ENCODE measurements at places on chromosomes 6 and 20.

- DNase-seq = no peak
These were observed 47.2 kb downstream of the SLC9A8 start for GRCh38 chr20:49859807-49860206.

DNA sequence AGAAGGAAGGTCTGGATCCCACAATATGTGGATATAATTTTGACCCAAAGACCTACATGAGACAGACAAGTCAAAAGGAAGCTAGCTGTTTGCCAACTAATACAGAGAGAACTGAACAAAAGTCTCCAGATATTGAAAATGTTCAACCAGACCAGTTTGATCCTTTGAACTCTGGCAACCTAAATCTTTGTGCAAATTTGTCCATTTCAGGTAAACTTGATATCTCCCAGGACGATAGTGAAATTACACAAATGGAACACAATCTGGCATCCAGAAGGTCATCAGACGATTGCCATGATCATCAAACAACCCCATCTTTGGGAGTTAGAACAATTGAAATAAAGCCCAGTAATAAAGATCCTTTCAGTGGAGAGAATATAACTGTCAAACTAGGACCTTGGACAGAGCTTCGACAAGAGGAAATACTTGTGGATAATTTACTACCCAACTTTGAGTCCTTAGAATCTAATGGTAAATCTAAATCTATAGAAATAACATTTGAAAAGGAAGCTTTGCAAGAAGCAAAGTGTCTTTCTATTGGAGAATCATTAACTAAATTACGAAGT lies 41.9 kb upstream of the SDHAF4 start:
- DNase-seq = no peak

- no peak for DNase-seq
These were observed 145.1 kb upstream of the FKBP1C start for GRCh38 chr6:63066055-63066704.

GRCh38 chr6:22716721-22717120 lies 147.4 kb downstream of the HDGFL1 start:
- no peak for DNase-seq

DNA sequence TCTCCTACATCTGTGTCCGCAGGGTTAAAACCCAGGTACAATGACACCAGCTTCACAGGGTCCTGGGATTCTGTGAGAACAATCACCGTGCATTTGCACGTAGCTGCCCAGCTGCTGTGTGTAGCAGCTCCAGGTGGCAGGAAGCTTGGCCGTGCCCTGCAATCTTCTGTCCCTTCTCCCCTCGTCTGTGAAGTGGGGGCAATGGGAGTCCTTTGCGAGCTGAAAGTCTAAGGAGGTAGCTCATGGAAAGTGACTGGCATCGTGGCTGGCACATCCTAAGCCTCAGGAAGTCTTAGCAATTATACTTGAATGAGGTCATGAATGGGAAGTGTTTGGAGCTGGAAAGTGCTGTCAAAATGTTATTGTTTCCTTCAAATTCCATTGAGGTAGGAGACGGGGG lies 137.1 kb downstream of the SMOC2 start:
- no peak for DNase-seq

DNA sequence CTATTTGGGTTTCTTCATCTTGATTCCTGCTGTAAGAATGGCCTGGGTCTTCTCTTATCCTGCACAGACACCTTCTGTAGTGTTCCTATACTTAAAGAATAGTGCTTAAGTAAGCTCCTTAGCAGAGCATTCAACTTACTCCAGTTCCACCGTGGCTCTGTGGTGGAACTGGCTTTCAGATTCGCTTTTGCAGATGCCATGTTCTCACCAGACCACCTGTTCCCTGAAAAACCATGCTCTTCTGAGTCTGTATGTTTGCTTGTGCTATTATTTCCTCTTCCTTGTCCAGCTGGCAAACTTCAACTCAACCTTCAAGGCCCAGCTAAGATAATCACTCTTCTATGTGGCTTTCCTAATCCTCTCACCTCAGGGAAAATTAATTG lies 4.9 kb downstream of the ELMO2 start:
- no peak for DNase-seq

- no peak for DNase-seq
These were observed 4.1 kb downstream of the ADAM33 start for GRCh38 chr20:3677733-3678132.

DNA sequence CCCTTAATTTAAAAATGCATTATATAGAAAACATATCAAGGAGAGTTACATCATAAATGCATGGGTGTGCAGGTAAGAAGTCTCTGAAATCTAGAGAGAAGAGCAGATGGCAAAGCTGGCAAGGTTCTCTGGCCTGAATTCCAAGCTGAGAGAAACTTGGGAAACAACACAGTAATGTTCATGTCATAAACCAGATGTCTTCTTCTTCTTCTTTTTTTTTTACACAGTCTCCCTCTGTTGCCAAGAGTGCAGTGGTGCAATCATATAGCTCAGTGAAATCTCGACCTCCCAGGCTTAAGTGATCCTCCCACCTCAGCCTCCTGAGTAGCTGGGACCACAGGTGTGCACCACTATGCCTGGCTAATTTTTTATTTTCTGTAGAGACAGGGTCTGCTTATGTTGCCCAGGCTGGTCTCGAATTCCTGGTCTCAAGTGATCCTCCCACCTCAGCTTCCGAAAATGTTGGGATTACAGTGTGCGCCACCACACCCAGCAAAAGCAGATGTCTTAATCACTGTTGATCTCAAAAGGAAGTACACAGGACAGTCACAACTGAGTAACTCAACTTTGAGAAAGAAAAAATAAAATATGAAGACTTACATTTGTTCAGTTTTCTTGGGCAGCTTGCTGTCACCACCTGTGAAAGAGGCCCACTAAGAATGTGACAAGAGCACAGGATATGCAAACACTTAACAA lies 77.3 kb downstream of the DNAAF9 start:
- no peak for DNase-seq

DNA sequence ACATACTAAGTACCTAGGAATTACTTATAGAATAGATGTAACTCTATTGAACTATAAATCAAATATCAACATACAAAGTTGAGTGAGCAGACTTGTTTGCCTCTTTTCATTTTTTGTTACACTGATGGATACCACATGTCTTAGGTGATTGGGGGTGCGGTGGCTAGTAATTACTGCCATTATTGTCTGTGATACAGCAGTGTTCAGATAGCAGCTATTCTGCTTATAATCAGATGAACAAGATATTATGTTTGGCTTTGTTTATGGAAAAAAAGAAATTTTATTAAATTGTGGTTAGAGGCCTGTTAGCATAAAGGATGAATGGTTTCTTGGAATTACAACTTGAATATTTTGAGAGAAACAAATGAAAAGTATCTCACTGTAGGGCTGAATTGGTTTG lies 55.9 kb downstream of the KCNQ5 start:
- DNase-seq = no peak

GRCh38 chr6:18022398-18023231 lies 35.2 kb upstream of the KIF13A start:
- no peak for DNase-seq

- DNase-seq = no peak
These were observed 305.6 kb downstream of the THBS2 start for GRCh38 chr6:168948002-168948401.

GRCh38 chr6:98640366-98640765 lies 194.0 kb upstream of the POU3F2 start:
- DNase-seq = no peak

DNA sequence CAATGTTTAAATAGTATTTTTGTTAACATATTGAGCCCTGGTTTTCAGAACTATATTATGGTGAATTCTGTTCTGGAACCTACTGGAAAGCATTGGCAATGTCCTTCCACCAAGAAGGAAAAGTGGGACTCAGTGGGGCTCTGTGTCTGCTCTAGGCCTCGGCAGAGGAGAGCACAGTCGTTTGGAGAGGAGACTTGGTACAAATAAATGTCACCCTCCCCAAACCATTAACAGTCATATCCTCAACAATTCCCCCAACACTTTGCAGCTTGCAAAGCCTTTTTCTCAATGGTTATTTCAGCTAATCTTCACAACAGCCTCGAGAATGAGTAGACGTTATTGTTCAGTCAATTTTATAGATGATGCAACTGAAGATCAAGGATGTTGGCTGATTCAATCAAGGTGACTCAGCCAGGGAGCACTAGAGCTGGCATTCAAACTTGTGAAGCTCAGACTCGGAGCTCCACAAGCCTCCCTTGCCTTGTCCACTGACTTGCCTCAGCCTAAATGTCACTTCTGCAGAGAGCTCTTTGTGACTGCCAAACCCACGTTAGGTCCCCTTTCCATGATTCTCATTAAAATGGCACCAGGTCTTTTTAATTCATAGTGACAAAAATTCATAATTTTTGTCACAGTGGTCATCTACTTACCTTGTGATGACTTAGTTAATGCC lies 60.6 kb downstream of the TOX2 start:
- DNase-seq = no peak

GRCh38 chr20:33154252-33154651 lies 13.7 kb upstream of the BPIFA2 start:
- DNase-seq = no peak

DNA sequence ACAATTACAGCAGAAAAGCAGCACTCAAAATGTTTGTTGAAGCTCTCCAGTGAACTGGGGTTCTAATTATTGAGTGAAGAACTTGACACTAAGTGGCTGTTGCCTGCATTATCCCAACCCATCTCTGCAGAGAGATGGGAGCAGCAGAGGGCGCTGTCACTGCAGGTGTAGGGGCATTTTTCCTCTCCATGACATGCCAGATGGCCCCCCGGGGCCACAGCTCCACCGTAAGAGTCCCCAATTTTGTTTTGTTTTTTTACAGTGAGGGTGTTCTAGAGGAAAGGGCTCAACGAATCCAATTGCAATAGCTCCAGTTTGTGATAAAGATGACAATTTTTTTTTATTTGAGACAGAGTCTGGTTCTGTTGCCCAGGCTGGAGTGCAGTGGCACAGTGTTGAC lies 1.9 kb upstream of the FUCA2 start:
- DNase-seq = no peak

GRCh38 chr20:23823621-23824324 lies 2.8 kb downstream of the CST2 start:
- DNase-seq = no peak

DNA sequence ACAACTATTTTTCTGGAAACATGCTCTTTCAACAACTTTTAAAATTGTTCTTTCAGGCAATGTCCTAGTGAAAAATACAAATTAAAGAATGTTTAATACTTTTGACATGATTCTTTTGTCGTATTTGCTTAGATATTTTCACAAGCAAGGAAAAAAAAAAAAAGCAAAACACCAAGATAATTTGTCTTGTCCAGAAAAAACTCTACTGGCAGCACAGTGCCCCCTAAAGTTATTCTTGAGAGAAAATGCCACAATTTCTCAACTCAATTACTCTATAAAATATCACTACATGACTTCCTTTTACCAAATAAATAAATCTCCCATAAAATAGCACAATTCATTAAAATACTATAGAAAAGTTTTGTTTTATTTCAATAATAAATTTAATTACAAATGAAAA lies 652.5 kb upstream of the EPHA7 start:
- DNase-seq = no peak

GRCh38 chr20:59217173-59217572 lies 53.6 kb downstream of the ZNF831 start:
- DNase-seq = no peak

DNA sequence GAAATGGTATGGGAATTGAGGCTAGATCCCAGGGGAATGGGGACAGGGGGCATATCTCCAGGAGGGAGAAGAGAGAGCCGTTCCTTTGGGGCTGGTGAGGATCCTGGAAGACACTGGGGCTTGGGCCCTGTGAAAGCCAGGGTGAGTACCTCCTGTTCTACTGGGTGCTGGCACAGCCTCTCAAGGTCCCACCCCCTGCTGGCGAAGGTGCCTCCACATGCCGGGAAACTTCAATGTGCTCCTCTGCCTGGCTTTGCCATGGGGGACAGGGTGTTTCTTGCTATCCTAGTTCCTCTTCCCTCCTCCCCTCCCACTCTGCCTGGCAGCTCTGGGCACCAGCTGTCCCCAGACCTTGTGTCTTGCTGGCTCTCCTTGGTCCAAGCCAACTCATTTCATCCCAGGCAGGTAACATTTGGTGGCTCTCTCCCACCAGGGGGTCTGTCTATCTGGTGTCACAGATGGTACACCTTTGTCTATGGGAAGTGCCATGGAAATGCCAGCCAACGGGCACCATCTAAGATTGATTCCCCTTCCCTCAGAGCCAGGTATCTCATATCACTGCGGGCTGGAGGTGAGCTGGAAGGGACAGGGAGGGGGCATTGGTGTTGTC lies 56.8 kb downstream of the MDGA1 start:
- no peak for DNase-seq

GRCh38 chr6:167841981-167842380 lies 15.3 kb downstream of the AFDN start:
- no peak for DNase-seq

DNA sequence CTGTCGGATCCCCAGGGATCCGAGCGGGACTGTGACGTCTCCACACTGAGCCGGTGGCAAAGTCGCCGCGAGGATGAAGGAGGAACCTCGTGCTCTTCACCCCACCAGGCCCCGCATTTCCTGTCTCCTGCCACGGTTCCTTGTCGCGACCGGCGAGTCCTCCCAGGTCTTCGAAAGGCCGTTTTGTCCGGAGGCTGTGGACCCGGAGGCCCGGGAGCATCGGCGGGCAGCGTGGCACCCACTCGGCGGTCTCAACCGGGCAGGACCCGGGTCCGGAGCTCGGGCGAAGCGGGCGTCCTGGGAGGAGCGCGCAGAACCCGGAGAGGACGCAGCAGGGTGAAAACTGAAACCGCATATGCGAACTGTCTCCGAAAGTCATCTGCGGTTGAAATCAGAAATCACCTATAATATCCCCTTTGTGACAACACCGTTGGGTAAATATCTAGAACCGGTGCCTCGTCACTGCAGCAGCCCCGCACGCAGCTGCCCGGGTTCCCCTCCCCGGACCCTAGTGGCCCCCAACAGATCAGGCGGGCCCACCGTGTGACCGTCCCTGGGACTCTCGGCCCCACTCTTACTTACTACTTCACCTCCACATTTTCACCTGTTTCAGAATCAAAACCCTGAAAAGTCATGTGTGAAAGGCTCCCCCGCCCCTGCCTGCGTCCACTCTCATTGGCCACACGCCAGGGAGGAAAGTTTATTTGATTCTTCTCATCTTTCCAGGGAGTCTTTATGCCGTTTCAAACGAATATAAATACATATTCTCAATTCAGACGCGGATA lies 3.1 kb upstream of the ULBP2 start:
- DNase-seq = no peak

- no peak for DNase-seq
These were observed 182.0 kb upstream of the MYLIP start for GRCh38 chr6:15946701-15947385.

All from stimulated activated CD8-positive, alpha-beta memory T cell treated with anti-CD3 and anti-CD28 coated beads, Interleukin-7, amount 100 ng/mL, for 1 hour (primary cell).